ENCODE measurements at places on chromosomes 5 and 9.
A peak's percentile ranks its signal among the peaks of the same experiment; 100 is the strongest.

DNA sequence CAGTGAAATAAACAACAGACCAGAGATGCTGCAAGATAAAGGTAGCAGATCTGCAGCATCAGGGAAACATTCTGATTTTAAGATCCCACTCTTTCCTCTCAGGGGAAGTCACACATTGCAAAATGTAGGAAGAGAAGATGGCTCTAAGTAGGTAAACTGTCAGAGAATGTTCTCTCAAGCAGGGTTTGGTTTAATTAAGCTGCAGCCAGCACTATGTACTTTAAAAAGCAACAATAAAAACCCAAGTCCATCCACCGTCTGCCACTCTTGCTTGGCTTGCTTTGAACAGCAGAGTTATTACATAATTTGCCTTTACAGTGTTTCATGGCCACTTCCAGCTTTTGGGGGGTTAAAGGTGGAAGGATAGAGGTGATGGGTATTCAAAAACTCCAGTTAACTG lies 343.2 kb upstream of the DAP start:
- no peak for DNase-seq

DNA sequence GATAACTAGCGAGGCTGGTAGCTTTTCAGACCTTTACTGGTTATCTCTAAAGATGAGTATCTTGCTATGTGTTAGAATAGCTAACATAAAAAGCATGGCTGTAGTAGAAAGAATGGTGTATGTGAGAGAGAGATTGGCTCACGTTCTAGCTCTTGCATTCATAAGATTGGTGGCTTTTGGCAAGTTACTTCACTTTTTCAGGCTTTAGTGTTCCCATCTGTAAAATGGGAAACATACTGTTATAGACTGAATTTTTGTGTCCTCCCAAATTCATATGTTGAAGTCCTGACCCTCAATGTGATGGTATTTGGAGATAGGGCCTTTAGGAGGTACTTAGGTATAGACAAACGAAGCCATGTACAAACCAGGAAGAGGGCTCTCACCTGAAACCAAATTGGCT lies 302.4 kb upstream of the KLF4 start:
- DNase-seq = no peak

DNA sequence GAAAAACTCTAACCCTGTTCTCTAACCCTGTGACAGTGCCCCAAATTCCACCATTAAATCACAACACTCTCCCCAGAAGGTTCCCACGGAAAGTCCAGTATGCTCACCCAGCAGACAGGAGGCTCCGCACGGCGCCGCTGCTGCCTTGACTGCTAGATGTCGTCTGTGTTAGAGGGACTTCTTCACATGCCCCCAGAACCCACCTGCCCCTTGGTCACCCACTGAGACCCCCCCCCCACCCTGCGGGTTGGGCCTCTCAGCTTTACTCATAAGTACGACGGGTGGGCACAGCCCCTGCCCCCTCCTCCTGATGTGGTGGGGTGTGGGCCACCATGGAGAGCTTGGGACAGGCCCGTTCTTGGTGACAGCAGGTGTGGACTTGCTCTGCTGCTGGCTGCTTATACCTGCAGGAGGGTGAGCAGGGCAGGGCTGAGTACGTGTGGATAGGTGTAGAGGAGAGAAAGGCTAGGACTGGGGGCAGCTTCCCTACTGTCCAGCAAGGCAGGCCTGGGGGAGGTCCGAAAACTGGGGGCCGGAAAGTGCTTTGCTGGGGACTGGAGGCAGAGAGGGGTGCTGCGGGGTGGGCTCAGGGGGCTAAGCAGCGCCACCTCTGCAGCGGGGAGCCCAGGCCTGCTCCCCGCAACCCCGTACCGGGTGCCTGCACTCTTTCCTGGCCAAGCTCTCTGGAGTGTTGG lies 57.5 kb upstream of the OLFM1 start:
- DNase-seq = no peak

DNA sequence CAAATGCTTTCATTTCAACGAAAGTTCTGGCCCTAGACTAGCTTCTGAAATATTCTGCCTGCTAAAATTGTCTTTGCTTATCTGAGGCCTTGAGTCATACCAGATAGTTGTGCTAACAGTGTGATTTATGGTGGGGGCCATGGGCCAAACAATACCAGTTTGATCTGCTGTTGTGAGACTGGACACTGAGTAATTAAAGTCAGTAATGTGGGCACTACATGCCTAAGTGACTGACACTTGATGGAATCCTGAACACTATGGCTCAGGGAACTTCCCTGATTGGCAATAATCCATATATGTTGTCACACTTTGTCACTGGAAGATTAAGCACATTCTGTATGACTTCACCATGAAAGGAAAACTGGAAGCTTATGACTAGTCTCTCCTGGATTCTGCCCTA lies 127.6 kb upstream of the CYLC2 start:
- DNase-seq = no peak

DNA sequence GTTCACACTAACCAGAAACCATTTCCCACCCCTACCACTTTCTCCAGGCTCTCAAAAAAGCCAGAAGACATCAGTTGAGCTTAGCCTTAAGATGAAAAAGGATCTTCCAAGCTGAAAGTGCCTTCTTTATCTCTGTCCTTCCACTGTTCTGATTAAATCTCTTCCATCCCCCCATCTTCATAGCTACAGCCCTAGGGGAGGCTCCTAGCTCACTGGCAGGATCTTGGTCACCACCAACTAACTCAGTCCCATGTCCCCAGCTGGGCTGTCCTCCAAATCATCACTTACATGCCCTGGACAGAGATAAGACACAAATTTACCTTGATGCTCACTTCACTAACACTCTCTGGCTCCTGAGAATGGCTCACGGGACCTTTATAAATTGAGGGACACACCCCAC lies 14.3 kb downstream of the LCP2 start:
- DNase-seq = no peak

DNA sequence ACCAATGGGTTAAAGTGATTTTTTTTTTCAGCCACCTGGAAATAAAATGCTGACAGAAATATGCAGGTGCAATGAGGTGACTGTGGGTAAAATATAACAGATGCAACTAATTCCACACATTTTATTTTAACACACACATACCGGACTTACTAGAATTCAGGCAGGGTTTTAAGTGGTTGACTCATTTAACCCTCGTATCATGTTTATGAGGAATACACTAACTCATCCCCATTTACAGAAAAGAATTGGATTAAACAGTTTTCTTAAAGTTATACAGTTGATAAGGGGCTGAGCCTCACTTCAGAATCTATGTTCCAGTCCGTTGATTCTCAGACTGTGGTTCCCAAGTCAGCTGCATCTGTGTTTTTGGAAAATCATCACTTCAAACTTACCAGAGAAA lies 207.5 kb downstream of the CHSY3 start:
- no peak for DNase-seq

DNA sequence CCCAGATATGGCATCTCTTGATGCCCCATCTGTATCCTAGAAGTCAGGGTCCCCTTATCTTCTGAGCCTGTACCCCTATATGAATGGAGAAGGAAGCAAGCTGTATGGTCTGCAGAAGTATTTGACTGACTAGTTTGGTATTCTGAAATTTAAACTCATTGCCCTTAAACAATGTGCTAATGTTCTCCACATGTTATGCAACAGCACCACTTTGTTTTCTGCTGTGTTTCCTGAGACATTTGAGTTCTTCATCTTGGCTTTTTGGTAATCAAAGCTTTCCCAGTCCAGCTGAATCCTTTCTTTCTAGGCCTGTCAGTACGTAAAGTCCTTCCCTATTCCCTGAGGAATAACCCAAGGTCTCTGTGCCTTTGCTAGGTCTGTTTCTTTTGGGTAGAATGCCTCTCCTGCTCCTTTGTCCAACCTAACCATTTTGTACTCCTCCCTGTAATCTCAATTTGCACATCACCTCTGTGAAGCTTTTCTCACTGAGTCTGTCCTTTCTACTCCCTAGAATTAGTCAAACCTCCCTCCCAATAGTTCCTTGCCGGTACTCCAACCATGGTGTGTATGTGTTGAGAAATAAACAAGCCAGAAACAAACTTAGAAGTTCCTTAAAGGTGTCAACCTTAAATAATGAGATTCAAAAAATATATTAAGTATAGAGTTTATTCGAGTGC lies 72.1 kb upstream of the HSPB3 start:
- peak; percentile 53 for DNase-seq

GRCh38 chr5:54517174-54517511 lies 416 bp upstream of the SNX18 start:
- no peak for DNase-seq

DNA sequence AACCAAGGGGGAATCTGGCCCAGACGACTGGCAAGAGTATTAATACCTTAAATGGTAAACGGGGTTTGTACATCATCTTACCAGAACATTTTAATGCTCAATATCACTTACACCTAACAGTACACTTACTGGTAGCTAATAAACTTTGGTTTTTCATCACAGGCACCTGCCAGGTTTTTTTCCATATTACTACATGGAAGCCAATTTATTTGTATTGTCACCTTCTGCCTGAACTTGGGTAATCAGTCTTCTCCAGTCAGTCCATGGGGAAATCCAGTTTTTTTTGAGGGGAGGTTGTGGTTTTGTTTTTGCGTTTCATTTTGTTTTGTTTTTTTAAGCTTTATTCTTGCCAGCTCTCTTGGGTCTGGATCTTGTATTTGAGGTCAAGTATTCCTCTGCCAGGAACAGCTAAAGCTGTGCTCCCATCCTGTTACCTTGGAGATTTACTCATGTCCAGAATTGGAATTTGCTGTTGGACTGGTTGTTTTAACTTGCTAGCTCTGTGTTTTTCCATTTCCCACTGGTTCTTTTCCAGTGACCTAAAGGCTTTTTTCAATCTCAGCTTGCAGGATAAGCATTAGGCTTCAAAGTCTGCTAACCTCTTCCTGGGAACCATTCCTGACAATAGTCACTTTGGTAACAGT lies 11.1 kb upstream of the NADK2 start:
- DNase-seq = no peak

GRCh38 chr9:85602742-85603141 lies 139.0 kb downstream of the AGTPBP1 start:
- no peak for DNase-seq

DNA sequence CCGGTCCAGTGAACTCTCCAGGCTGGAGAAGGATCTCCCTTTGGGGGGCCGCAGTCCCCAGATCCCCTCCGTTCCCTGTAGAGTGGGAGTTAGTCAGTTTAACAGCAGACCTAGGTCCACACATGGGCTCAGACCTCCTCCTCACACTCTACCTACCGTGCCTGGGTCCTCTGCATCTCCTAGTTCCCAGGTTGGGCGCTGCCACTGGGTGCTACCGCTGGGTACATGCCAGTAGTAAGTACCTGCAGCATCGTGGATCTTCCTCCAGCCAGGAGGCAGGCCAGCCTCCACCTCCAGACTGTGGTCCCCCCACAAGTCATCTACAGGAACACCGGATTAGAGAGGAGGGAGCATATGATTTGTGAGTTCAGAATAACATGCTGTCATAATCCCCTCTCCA lies 802 bp downstream of the APBB3 start:
- no peak for DNase-seq

DNA sequence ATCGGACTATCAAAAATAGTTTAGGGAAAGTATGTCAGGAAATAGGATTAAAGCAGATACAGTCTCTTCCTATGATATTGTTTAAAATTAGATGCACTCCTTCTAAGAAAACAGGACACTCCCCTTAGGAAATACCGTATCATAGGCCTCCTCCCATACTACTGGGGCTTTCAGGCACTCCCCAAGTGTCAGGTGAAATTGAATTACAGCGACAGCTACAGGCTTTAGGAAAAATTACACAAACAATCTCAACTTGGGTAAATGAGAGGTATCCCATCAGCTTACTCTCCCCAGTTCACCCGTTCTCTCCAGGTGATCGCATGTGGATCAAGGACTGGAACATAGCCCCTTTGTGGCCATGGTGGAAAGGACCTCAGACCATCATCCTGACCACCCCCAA lies 110.4 kb upstream of the EPB41L4A start:
- DNase-seq = no peak

GRCh38 chr9:99235926-99236634 lies 14.0 kb downstream of the SEC61B start:
- no peak for DNase-seq

DNA sequence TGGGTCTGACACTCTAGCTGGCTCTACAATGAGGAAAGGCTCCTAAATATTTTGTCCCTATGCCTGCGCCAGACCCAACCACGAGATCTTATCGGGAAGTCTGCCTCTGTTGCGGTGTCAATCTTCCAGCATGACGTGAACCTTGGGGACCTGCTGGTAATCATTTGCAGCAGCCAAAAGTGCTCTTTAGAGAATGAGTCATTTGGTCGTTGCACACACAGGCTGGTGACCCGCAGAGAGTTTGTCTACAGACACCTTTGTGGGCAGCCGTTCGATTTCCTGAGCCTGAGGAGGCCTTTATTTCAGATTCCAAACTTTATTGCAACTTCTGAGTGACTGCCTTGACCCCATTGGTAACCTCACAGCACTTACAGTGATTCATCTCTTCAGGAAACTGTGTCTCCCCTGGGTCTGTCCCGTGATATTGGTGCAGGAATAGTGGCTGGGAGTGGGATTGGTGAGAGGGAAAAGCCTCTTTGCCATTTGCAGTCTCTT lies 326.1 kb downstream of the NSG2 start:
- no peak for DNase-seq

- no peak for DNase-seq
Observed at GRCh38 chr5:132662925-132663770, 5.2 kb downstream of the IL13 start.

GRCh38 chr5:115471345-115472063 lies 73.1 kb downstream of the FEM1C start:
- DNase-seq = no peak

GRCh38 chr9:123590499-123590898 lies 234.5 kb downstream of the CRB2 start:
- no peak for DNase-seq

- no peak for DNase-seq
Observed at GRCh38 chr5:81359108-81359507, 34.8 kb downstream of the ACOT12 start.

DNA sequence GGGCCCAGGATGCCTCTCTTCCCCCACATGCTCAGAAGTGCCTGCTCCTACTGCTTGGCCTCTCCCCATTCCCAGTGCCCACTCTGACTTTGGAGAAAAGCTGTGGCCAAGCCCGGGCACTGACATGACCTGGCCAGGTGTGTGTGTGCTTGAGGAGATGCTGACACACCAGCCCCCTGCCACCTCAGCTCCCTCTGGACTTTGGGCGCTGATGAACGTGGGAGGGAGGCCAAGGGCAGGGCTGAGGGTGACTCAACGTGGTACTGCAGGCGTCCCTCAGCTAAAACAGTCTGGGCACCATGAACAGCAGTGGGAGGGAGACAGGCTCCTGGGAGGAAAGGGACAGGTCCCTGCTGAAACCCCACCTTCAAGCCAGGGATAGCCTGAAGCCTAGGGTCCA lies 3.9 kb downstream of the TRIM36 start:
- DNase-seq = no peak

DNA sequence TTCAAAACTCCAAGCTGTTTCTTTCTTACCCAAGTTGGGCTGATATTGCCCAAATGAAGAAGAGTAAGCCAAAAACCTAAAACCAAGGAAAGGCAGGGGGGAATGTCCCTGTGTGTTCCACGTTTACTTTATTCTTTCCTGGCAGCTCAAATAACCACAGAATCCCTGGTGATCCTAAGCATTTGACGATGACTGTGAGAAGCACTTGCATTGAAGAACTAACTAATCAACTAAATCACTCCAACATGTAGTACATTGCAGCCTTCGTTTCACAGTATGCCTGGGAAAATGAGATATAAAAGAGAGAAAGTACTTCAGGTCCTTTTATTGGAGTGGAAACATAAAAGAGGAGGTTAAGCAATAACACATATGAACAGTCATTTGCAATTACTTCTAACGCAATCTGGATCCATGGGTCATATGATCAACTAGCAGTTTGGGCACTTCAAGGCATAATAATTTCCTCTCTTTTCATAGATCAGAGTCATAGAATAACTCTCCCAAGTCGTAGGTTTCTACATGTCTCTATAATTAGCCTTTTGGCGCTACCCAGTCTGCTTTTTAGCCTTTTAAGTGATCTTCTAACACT lies 338.4 kb downstream of the TMEM167A start:
- no peak for DNase-seq

Data from skin of body (tissue), 3 donors.